Osteocyte (in vitro differentiated cells): ENCODE measurements at places on chromosomes 11 and 22. TPM values are rescaled to one million over a fixed set of nuclear protein-coding genes. Genes with fewer than 3 reads are reported as not detected.
A peak's percentile ranks its signal among the peaks of the same experiment; 100 is the strongest.

APOBEC3H gene
- total RNA-seq = not detected in 2 replicates

KRTAP5-11 gene
- not detected in 2 replicates for total RNA-seq

OR4A16 gene
- not detected in 2 replicates for total RNA-seq

NLRP10 gene
- 0.38 and 0.63 TPM in 2 replicates for total RNA-seq

POU2AF1 gene
- not detected in 2 replicates for total RNA-seq

MFRP gene
- not detected in 2 replicates for total RNA-seq

CPT1B gene
- 49.8 and 60.7 TPM in 2 replicates for total RNA-seq

APOBEC3G gene
- total RNA-seq = 2.7 and 3.0 TPM in 2 replicates

ZNRF3 gene
- 6.4 and 6.7 TPM in 2 replicates for total RNA-seq

CSTF3 gene
- 23.6 and 27.8 TPM in 2 replicates for total RNA-seq

DNA sequence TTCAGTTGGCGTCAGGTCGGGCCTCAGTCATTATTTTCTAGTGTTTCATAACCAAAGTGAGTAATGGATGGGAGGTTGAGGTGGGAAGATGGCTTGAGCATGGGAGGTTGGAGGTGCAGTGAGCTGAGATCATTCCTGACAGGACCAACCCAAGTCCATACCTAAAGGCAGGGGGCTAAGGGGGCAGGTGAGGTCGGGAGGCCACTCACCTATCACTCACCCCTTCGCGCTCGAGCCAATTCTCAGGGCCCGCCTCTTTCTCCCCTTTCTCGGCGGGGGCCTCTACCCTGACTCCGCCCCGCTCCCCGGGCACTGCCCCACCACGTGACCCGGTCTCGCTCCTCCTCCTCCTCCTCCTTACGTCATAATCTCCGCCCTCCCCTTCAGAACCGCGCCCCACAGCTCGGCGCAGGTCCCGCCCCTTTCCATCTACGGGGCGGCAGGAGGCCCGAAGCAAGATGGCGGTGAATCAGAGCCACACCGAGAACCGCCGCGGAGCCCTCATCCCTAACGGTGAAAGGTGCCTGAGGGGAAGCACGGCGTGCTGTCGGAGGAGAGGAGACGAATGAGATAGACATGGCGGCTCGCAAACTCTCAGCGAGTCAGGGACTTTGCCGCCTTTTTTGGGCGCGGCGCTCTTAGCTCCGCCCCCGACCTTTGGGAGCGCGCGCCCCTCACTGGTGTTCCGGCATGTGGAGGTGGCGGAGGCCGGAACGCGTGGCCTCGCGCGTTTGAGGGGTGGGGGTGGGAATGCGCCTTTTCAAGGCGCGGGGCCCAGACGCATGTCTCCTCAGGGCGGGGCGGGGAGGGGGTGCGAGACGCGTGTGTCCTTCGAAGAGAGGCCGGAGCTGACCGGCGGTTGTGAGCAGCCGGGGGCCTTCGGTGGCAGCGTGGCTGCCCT, at the start of gene WBP2NL:
Gene WBP2NL, plus strand, starts transcription at position 428 of the 901 bp plus-strand sequence. Its CDS starts 31 bp downstream, at position 459.
- no peaks in the 10 kb centered on the region for H3K4me1 ChIP-seq
- no peaks in the 10 kb centered on the region for H3K36me3 ChIP-seq
- no peak within 1 kb of the TSS for H3K4me3 ChIP-seq
- H3K27me3 ChIP-seq = peaks cover 53% of the 10 kb centered on the region
- no peak within 1 kb of the TSS for H3K27ac ChIP-seq
- no peak for DNase-seq

DNA sequence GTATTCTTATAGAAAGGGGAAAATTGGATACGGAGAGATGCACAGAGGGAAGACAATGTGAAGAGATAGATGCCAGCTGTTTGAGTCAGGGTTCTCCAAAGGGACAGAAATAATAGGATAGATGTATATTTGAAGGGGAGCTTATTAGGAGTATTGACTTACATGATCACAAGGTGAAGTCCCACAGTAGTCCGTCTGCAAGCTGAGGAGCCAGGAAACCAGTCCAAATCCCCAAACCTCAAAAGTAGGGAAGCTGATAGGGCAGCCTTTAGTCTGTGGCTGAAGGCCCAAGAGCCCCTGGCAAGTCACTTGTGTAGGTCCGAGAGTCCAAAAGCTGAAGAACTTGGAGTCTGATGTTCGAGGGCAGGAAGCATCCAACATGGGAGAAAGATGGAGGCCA, 569.6 kb upstream of the LARGE1 start:
- H3K4me3 ChIP-seq = no peak overlapping the region
- no peak for DNase-seq
- H3K4me1 ChIP-seq = no peaks in the 10 kb centered on the region
- H3K27me3 ChIP-seq = no peaks in the 10 kb centered on the region

DNA sequence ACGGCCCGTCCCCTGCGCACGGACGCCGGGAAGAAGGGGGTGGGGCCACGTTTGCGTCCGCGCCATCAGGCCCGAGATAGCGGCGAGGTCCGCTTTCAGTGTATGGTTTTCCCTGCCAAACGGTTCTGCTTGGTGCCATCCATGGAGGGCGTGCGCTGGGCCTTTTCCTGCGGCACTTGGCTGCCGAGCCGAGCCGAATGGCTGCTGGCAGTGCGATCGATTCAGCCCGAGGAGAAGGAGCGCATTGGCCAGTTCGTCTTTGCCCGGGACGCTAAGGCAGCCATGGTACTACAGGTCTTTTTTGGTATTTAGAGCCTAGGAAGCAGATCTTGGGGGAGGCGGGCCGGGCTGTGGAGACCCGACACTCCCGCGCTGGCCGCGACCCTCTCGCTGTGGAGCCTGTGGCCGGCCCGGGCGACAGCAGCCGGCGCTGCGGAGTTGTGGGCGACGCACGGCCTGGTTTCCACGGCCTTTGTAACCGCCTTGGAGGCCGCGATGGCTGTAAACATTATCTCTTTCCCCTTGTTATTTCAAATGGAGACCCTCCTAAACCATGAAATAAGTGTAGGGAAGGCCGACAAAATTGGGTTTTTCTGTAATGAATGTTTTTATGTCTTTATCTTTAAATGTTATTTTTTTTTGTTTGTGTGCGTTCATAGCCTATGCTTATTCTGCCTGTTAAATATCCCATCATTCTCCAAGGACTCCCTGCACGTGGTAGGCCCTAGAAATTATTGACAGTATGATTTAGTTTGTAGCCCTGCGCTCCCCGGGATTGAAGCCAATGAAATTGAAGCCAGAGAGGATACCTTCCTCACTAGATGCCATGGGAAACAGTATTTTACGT, at the start of gene AASDHPPT:
Gene AASDHPPT, plus strand, starts transcription at position 54 of the 847 bp plus-strand sequence. Its CDS starts 49 bp downstream, at position 103.
- no peaks in the 10 kb centered on the region for H3K27me3 ChIP-seq
- DNase-seq = no peak
- H3K4me1 ChIP-seq = peaks cover 32% of the 10 kb centered on the region
- H3K36me3 ChIP-seq = peaks cover 20% of the 10 kb centered on the region

DNA sequence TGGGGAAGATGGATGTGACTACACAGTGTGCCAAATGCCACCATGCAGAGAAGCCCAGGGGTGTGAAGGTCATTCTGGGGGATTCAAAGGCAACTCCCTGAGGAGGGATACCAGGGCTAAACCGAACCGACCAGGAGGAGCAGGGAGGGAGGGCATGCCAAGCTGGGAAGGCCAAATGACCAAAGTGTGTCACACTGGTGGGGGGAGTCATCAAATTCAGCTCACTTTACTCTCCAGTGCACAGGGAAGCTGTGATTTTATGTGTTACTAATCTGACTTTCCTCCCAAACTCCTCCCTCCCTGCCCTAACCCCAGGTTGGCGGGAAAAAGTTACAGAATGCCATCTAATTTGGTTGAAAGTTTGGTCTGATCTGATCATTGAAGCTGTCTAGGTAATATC, 29.7 kb upstream of the TSKU start:
- no peak for DNase-seq
- peaks cover 1% of the 10 kb centered on the region for H3K27me3 ChIP-seq
- H3K27ac ChIP-seq = no peak overlapping the region
- H3K4me3 ChIP-seq = no peak overlapping the region
- H3K36me3 ChIP-seq = no peaks in the 10 kb centered on the region
- peaks cover 21% of the 10 kb centered on the region for H3K4me1 ChIP-seq

DNA sequence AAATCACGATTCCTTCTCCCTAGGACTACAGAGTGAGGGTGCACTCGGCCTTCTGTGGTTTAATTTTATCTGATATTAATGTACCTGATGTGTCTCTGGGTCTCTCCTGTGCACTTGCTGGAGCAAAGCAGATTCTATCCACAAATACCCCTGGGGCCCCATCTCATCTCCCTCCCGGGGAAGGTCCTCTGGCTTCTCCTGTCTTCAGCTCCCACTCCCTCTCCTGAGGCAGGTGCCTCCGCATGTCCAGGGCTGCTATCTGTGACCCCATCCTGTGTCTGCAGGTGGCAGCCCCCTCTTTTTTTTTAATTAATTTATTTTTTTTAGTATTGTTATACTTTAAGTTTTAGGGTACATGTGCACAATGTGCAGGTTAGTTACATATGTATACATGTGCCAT, 558.7 kb downstream of the BRD1 start:
- H3K27ac ChIP-seq = no peak overlapping the region
- H3K36me3 ChIP-seq = no peaks in the 10 kb centered on the region
- no peaks in the 10 kb centered on the region for H3K4me1 ChIP-seq
- peak; percentile 53 for DNase-seq

- H3K27me3 ChIP-seq = no peaks in the 10 kb centered on the region
- no peak for DNase-seq
- no peaks in the 10 kb centered on the region for H3K36me3 ChIP-seq
- H3K4me1 ChIP-seq = peaks cover 38% of the 10 kb centered on the region
Observed at GRCh38 chr11:66985508-66986177, 10.5 kb downstream of the C11orf86 start.

DNA sequence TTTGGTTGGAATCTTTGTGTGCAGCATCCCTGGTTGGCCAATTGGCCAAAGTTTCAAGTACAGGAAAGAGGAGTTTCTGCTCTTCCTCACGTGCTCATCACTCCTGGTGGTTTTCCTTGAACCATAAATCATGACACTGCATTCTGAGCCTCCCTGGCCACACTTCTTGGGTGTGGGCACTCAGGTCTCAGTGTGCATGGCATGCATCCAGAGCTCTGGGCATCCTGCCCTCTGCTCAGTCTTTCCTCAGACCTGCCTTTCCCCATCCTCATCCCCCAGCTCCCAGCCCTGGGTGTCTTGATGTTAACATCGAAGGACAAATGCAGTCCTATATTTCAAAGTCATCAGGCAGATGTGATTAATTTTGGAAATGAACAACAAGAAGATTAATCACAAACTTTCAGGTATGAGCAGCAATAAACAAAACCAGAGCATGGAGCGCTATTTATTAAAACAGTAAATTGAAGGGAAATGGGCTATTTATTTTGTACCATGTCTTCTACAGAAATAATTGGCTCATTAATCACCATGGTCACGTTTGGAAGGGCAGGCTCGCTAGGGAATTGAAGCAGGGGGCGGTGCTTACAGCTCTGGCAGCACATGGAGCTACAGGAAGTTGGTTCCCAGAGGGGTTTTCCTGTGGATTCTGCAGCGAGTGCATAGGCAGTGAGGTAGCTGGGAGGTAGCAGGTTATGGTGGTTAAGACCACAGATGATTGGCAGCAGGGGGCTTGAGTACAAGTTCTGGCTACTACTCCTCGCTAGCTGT, 89.6 kb downstream of the CSNK2A3 start:
- H3K4me1 ChIP-seq = peaks cover 8% of the 10 kb centered on the region
- H3K27me3 ChIP-seq = peaks cover 5% of the 10 kb centered on the region
- H3K4me3 ChIP-seq = no peak overlapping the region
- no peak for DNase-seq

DNA sequence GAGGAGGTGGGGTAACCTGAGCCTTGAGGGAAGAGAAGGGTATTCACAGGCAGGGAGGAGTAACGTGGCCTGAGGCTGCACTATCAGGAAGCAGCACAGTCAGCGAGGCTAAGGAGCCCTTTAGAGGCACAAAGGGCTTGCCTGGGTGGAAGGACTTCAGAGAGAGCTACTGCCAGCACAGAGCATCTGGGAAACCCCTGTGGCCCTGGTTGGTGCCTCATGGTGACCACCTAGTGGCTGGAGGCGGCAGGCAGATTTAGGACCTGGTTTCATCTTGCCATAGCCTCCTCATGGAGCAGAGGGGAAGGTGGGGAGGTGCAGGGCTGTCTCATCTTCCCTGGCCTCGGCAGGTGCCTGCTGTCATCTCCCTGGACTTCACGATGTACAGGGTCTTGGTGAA, 64.5 kb downstream of the MPPED1 start:
- H3K27me3 ChIP-seq = no peaks in the 10 kb centered on the region
- no peak for DNase-seq
- H3K4me1 ChIP-seq = no peaks in the 10 kb centered on the region
- no peak overlapping the region for H3K4me3 ChIP-seq
- no peaks in the 10 kb centered on the region for H3K36me3 ChIP-seq
